ENCODE measurements at places on chromosomes 6 and 20.
A peak's percentile ranks its signal among the peaks of the same experiment; 100 is the strongest.

DNA sequence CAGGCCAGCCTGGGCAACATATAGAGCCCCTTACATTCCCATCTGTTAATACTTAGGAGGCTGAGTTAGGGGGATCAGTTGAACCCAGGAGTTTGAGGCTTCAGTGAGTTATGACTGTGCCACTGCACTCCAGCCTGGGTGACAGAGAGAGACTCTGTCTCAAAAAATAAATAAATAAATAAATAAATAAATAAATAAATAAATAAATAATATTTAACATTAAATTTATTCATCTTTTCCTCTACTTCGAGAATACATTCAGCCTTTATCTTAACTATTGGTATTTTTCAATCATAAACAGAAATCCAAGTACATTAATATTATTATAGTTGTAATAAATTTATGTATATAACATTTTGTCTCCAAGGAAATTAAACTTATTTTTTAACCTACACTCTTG is 1227.7 kb upstream of the GJE1 start:
- DNase-seq: no peak

DNA sequence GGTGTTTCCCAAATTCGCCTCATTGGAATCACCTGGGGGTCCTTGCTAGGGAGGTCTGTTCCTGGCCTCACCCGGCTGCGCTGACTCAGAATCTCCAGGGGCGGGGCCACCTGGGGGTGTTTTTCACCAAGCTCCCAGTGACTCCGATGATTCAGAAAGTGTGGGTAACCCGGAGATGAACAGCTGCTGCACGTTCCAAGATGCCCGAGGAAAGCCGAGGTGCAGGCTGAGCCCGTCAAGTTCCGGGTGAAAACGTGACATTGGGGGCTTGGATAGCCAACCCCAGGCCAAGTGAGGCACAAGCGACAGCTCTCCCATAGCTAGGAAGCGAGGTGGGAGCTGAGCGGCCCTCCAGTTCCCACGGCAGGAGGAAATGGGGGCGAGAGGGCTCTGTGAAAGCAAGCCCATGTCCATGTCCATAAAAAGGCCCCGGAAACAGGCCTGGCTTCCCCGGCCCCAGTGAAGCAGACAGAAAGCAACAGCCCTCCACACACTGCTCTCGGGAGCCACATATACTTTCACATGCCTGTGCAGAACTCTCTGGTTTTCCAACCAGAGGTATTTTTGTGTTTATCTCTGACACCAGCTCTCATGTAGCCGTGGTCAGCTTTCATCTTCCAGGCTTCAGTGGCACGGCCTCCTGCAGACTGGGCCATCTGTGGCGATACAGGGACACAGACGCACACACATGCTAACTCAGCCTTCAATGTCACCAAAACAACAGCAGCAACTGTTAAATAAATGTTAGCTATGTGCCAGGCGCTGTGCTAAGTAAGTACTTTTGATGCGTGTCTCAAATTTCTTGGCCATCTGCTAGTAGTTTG is 90.7 kb upstream of the CCDC28A start:
- peak; percentile 86 for DNase-seq

GRCh38 chr20:1943275-1944002 is 48.2 kb downstream of the SIRPA start:
- no peak for DNase-seq

DNA sequence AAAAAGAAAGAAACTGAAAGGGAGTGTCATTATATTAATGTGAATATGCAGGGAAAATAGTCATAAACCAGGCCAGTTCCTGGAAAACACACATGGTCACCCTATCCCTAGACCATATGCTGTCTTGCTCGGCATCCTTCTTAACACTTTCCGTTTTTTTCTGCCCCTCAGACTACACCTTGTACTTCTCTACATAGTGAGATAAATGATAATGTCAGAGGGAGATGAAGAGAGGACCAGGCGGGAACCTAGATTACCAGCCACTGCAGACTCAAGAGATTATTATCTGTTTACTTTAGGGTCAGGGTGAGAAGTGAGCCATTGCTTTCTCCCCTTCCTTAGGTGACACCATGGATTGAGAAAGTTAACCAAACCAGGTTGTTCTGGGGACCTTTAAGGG is 3.7 kb upstream of the RPP21 start:
- DNase-seq: no peak

GRCh38 chr6:136471372-136471771 is 78.8 kb downstream of the MAP7 start:
- DNase-seq: no peak
